ENCODE measurements at places on chromosomes 4 and X.

- DNase-seq = no peak
Observed at GRCh38 chr4:159042097-159042605, 60.7 kb upstream of the RAPGEF2 start.

DNA sequence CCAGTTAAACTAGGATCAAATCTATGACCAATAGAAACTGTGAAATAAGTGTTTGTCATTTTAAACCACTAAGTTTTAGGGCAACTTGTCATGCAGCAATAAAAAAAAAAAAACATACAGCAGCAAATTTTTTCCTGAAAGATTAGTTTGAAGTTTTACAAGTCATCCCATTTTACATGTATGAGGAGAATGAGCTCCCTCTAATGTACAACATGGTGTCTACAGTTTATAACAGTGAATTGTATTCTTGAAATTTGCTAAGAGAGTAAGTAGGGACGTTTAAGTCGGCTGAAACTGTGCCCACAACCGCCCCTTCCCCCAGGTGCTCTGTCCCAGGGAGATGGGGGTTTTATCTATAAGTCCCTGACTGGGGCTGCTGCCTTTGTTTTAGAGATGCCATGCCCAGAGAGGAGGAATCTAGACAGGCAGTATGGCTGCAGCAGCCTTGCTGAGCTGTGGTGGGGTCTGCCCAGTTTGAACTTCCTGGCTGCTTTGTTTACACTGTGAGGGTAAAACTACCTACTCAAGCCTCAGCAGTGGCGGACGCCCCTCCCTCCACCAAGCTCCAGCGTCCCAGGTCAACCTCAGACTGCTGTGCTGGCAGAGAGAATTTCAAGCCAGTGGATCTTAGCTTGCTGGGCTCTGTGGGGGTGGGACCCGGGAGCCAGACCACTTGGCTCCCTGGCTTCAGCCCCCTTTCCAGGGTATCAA is 499.3 kb upstream of the CT83 start:
- DNase-seq = no peak

GRCh38 chr4:93649828-93650227 is 178.7 kb upstream of the ATOH1 start:
- DNase-seq = no peak

GRCh38 chrX:153689654-153690465 is 2.1 kb downstream of the SLC6A8 start:
- no peak for DNase-seq

DNA sequence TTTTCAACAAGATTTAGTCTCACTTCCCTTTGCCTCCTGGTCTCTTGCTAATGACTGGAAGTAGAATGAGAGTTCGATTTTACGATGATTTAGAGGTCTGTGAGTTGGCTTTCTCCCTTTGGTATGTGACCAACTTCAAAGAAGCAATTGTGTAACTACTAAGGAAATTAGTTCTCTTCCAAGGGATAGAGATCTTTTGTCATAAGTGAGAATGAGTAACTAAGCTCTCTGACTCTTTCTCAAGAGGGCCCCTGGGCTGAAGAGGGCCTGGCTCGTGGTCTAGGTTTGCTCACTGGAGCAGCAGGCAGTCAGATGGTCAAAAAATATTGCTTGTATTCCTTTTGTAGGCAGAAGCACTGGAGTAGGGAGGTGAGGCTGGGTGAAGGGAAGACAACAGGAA is 176.3 kb downstream of the ENOX2 start:
- no peak for DNase-seq

DNA sequence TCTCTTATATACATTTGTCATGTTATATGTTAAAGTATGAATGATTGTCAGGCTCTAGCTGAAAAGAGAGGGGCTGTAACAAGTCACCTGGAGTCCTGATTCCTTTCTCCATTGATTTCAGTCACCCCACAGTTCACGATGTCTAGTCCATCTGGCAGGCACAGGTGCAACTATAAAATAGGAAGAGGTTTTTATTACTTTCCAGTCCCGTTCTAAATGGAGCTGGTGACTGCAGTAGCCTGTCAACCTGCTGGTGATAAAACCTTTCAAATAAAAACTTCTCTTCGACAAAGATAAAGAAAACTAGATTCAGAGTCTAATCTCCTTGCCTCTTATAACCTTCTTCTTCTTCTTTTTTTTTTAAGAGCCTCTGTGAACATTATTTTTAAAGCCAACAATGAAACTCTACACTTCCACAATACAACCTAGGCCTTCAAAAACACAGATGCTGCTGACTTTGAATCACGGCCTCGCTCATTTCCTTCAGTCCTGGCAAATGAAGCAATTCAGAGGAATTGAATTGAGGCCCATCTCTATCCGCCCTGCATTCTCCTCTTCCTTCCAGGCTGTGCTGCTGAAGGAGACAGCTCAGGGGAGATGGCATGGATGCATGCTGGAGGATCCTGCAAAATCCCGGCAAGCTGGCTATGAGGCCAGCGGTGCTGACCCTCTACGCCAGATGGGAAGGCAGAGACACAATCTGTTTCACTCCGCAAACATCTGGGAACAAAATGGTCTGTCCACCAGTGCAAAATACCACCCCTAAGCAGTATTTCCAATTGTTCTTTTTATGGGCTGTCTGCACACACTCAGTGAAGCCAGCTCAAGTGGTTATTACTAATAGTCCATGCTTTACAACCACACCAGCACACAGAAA is 27.3 kb upstream of the CDKN2AIP start:
- DNase-seq = no peak

- DNase-seq = no peak
Observed at GRCh38 chrX:39675619-39676018, 422.1 kb downstream of the BCOR start.

GRCh38 chrX:115093191-115093590 is 75.8 kb upstream of the IL13RA2 start:
- no peak for DNase-seq

DNA sequence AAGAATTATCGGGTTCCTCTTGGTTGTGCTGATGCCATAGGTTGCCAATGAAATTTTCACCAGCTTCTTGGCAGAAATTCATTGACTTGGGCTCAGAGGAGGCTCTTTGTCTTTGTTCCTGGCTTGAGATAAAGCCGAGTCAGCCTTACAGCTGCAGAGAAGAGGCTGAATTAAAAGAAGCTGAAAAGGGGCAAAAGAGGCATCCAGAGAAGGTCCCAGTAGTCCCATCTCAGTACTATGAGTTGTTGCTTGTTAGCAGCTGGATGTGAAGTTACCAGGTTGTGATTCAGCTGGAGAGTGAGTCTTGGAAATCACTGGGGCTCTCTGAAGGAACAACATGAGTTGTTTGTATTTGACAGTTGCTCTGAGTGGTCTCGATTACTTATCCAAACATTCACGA is 59.7 kb downstream of the SMAD1 start:
- DNase-seq = no peak
